NCI-H446 treated with DMSO at 0.1 percent for 48 hours (cell line): ENCODE measurements at places on chromosomes 2 and 18.

- no peak for DNase-seq
Observed at GRCh38 chr2:37829616-37830395, 95.3 kb upstream of the RMDN2 start.

GRCh38 chr2:11065833-11066485 is 89.3 kb upstream of the SLC66A3 start:
- DNase-seq: no peak

GRCh38 chr2:127015106-127015910 is 91.6 kb downstream of the BIN1 start:
- no peak for DNase-seq

DNA sequence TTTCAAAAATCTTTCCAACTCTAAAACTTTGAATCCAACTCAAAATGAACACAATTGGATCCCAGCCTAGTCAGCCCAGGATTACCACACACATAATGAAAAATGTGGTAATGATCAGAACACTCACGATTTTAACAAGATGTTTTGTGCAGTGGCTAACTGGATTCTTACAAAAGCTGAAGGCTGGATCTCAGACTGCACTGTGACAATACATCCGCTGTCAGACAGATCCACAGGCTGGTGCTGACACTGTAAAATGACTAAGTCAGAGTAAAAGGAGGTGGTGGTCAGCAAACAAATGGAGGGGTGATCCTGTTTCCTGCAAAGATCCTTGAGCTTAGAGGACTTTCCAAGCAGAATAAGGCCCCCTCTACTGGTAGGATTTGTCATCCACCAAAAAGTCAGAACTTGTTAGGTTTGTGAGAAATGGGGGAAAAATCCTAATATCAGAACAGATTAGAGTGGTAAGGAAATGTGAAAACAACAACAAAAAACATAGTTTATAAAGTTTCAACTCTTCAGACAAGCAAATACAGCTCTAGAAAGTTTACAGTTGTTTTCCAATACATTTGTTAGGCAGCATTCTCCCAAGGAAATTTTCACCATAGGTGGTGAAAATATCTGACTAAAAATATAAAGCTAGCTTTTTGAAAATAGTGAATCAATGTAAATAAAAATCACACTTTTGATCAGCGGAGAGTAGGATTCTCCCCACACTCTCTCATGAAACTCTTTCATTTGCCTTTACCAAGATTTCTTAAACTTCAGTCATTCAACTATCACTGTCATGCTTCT is 211.9 kb downstream of the AGPS start:
- DNase-seq: peak; percentile 90

GRCh38 chr2:119290859-119291587 is 67.4 kb downstream of the STEAP3 start:
- peak; percentile 23 for DNase-seq
